ENCODE measurements at places on chromosomes 7 and 10. TPM values are rescaled to one million over a fixed set of nuclear protein-coding genes. Genes with fewer than 3 reads are reported as not detected.
A peak's percentile ranks its signal among the peaks of the same experiment; 100 is the strongest.

DNA sequence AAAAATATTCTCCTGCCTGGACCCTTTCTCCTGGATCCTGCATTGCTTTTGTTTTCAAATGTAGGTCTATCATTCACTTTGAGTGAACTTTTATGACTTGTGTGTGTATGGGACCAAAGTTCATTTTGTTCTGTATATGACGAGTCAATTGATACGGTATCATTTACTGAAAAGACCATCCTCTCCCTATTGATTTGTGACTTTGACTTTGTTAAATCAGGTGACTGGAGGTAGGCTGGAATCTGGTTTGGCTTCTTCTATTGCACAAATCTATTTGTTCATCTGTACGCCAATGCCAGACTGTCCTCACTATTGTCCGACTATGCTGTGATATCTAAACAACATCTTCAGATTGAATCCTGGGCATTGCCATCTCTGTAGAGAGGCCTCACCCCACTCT, 5.3 kb upstream of the ARMS2 start:
- H3K4me1 ChIP-seq: peaks cover 13% of the 10 kb centered on the region
- H3K27me3 ChIP-seq: no peaks in the 10 kb centered on the region
- H3K27ac ChIP-seq: no peak overlapping the region
- no peak overlapping the region for H3K4me3 ChIP-seq

The CCDC3 gene
- polyA plus RNA-seq: 10.4 TPM

DNA sequence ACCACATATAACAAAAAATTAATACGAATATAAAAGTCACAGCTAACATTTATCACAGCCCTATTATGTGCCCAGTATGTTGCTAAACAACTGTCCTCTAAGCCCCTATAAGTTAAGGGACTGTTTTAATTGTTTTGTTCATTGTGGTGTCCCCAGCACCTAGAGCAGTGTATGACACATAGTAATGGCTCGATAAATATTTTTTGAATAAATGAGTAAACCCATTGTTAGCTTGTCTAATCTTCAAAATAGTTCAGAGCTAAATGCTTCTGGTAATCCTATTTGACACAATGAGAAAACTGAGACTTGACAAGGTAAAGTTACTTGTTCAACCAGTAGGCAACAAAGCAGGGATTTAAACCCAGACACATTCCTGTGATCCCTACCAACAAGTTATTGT, 78.4 kb upstream of the NEUROD6 start:
- DNase-seq: no peak
- H3K4me3 ChIP-seq: no peak overlapping the region
- no peaks in the 10 kb centered on the region for H3K36me3 ChIP-seq

GRCh38 chr10:9268176-9268575, 1213.7 kb downstream of the GATA3 start:
- no peak overlapping the region for H3K27ac ChIP-seq
- H3K4me3 ChIP-seq: no peak overlapping the region
- no peaks in the 10 kb centered on the region for H3K36me3 ChIP-seq
- H3K4me1 ChIP-seq: peaks cover 3% of the 10 kb centered on the region

GRCh38 chr10:71708301-71708703, 11.3 kb downstream of the C10orf105 start:
- no peak overlapping the region for H3K27ac ChIP-seq
- no peaks in the 10 kb centered on the region for H3K27me3 ChIP-seq
- DNase-seq: peak; percentile 75
- no peak overlapping the region for H3K4me3 ChIP-seq

The SYPL1 gene
- 110 TPM for polyA plus RNA-seq

The C10orf62 gene
- polyA plus RNA-seq: not detected

- no peak for DNase-seq
- no peaks in the 10 kb centered on the region for H3K27me3 ChIP-seq
- no peak overlapping the region for H3K4me3 ChIP-seq
- peaks cover 7% of the 10 kb centered on the region for H3K36me3 ChIP-seq
- no peak overlapping the region for H3K27ac ChIP-seq
- peaks cover 15% of the 10 kb centered on the region for H3K4me1 ChIP-seq
Measured at GRCh38 chr7:80827239-80827633, 91.6 kb downstream of the SEMA3C start.

GRCh38 chr7:98362517-98362916, 38.4 kb downstream of the BAIAP2L1 start:
- H3K27me3 ChIP-seq: no peaks in the 10 kb centered on the region
- no peak overlapping the region for H3K4me3 ChIP-seq
- peaks cover 9% of the 10 kb centered on the region for H3K4me1 ChIP-seq
- no peak overlapping the region for H3K27ac ChIP-seq

DNA sequence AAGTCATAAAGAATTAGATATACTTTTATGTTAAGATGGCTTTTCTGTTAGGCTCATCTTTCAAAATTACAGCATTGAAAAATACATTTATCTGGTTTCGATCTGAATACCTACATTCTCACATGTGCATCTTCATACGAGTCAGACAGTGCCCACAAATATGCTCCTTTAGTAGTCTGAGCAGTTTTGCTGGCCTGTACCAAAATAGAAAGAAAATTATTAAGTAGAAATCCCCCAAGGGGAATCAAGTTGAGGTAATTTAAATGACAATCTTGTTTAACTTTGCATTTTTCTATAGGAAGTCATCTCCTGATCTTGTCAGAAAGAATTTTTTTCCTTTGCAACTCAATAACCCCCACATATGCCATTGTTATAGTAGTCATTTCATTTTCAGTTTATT, 287.4 kb upstream of the SEMA3D start:
- H3K27ac ChIP-seq: no peak overlapping the region
- no peaks in the 10 kb centered on the region for H3K36me3 ChIP-seq
- no peak overlapping the region for H3K4me3 ChIP-seq
- no peaks in the 10 kb centered on the region for H3K27me3 ChIP-seq

The COL17A1 gene
- polyA plus RNA-seq: 3.3 TPM

DNA sequence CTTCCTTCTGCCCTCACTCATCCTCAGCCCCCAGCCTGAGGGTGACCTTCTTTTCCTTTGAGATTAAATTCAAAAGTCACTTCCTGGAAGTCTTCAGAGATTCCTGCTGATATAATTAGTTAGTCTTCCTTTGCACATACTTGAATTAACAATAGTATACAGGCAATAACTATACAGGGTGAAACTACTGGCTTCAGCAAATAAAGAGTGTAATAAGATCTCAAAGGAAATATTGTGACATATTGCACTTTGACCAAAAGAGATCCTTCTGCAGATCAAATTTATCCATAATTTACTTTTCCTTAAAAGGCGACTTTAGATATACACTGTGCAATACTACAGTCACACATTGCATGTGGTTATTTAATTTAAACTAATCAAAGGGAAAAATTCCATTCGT, 123.8 kb downstream of the SEMA3A start:
- DNase-seq: no peak
- no peaks in the 10 kb centered on the region for H3K27me3 ChIP-seq
- H3K4me3 ChIP-seq: no peak overlapping the region
- H3K4me1 ChIP-seq: no peaks in the 10 kb centered on the region

The SEMA3E gene
- polyA plus RNA-seq: 13.3 TPM

The TMEM273 gene
- polyA plus RNA-seq: not detected

The MINDY3 gene
- 16.5 TPM for polyA plus RNA-seq

DNA sequence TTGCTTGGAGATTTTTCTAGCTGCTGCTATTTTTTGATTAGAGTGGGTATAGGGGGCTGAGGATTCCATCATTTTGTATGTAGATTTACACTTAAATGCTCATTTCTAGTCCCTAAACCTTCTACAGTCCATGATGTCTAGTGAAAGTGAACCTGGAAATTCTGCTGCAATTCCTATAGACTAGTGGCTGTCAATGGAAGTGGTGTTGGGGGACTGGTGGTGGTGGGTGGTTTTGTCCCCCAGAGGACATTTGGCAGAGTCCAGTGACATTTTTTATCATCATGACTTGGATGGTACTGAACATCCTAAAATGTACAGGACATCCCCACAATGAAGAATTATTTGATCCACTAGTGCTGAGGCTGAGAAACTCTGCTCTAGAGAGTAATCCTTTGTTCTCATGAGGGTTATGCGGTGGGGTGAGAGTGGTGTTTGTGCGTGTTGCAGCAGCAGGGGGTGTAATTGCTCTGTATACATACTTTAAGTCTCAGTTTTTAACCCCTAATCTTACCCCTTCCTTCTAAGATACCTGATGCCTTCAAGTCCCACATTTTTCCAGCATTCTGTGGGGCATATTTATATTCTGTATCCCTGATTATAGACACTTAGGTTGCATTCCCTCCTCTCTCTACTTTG, 35.0 kb downstream of the KIF11 start:
- H3K4me1 ChIP-seq: no peaks in the 10 kb centered on the region
- H3K36me3 ChIP-seq: no peaks in the 10 kb centered on the region
- H3K27me3 ChIP-seq: no peaks in the 10 kb centered on the region
- no peak for DNase-seq
- H3K4me3 ChIP-seq: no peak overlapping the region
- no peak overlapping the region for H3K27ac ChIP-seq

GRCh38 chr10:32952094-32952493, 5.9 kb downstream of the ITGB1 start:
- H3K27me3 ChIP-seq: no peaks in the 10 kb centered on the region
- no peak overlapping the region for H3K4me3 ChIP-seq
- peaks cover 49% of the 10 kb centered on the region for H3K4me1 ChIP-seq
- H3K27ac ChIP-seq: no peak overlapping the region
- no peak for DNase-seq

DNA sequence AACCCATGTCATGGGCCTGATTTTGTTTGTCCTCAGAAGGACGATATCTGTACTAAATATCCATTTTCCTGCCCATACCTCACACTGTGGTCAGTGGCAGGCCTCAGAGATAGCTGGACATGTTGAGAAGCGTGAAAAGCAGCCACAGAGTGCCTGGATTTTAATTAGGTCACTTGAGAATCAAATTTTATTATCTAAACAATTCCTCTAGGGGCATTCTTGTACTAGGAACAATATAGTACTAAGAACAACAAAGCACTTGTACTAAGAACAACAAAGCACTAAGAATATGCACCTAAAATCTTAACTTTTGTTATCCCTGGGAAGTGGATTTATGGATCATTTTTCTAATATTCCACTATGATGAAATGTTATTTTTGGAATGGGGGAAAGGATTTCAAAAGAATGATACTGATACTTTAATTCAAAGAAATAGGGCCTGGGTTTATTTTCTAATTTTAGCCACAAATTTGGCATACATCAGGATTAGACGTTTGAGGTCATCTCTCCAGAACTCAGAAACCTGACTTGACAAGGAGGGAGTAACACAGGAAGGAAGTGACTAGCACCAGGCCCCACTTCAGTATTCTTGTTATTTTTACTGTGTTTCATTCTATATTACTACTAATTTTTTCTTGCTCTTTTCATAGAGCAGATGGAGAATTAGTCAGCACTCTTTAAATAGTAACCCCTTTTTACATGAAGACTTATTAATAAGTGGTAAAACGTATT, 112.2 kb downstream of the EXOC4 start:
- H3K4me1 ChIP-seq: no peaks in the 10 kb centered on the region
- no peak overlapping the region for H3K27ac ChIP-seq
- H3K27me3 ChIP-seq: no peaks in the 10 kb centered on the region
- DNase-seq: no peak
- no peak overlapping the region for H3K4me3 ChIP-seq

- H3K4me3 ChIP-seq: no peak overlapping the region
- no peak for DNase-seq
- no peak overlapping the region for H3K27ac ChIP-seq
- no peaks in the 10 kb centered on the region for H3K4me1 ChIP-seq
- no peaks in the 10 kb centered on the region for H3K36me3 ChIP-seq
Measured at GRCh38 chr7:112283382-112283910, 77.0 kb downstream of the ZNF277 start.

The NACAD gene
- 3.9 TPM for polyA plus RNA-seq

DNA sequence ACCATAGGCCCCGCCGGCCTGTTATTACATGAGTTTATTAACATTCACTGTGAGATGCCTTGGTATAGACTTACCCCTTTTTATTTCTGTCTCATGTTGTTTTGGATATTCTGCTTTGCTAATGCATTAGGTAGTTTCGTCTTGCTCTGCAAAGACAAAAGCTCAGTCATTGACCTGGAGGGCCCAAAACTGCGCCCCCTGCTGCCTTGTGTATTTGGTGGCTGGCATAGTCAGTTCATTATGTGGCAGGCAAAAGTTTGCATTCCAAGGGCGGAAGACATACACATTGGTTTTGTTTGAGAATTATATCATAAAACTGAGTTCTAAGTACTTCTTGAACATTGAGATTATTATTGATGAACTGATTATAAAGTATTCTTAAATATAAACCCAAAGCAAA, 372.5 kb downstream of the SDK1 start:
- H3K36me3 ChIP-seq: no peaks in the 10 kb centered on the region
- H3K4me3 ChIP-seq: no peak overlapping the region
- no peaks in the 10 kb centered on the region for H3K27me3 ChIP-seq
- no peaks in the 10 kb centered on the region for H3K4me1 ChIP-seq

The IRF5 gene
- polyA plus RNA-seq: not detected

Measured in hepatocyte (in vitro differentiated cells).